ENCODE measurements at places on chromosomes 13 and 19.

GRCh38 chr13:105370011-105370650 lies 1165.3 kb downstream of the EFNB2 start:
- no peak for DNase-seq

- no peak for DNase-seq
Observed at GRCh38 chr19:55255618-55256423, 3.0 kb downstream of the PPP6R1 start.

DNA sequence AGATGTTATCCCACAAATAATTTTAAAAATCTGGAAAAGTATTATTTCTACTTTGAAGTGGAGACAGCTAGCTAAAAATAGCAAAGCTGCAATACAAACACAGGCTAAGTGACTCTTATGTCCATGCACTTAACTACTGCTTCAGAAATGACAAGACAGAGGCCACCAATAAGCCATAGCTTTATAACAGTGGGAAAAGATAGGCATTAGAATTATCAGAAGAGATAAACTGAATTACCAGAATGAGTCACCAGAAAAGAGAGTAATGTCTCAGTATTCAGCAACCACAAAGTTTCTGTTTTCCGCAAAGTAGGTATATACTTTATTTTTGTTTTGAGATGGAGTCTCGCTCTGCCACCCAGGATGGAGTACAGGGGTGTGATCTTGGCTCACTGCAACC lies 17.1 kb downstream of the CLN5 start:
- no peak for DNase-seq

DNA sequence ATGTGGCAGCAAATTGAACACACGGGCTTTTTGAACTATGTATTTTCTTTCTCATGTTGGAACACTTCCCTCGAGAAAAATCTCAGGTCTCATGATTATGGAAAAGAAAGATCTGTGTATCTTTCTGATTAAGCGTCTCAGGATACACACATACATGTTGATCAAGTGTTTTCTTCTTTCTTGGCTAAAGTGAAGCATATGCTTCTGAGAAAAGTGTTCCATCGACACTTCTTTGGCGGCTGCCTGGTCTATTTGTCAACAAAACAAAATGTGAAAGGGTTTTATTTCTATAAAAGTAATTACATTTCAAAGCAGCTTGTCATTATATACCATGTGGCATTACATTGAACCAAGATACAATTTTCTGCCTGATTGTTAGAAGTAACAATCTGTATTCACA lies 157.5 kb downstream of the DLEU7 start:
- DNase-seq = no peak

DNA sequence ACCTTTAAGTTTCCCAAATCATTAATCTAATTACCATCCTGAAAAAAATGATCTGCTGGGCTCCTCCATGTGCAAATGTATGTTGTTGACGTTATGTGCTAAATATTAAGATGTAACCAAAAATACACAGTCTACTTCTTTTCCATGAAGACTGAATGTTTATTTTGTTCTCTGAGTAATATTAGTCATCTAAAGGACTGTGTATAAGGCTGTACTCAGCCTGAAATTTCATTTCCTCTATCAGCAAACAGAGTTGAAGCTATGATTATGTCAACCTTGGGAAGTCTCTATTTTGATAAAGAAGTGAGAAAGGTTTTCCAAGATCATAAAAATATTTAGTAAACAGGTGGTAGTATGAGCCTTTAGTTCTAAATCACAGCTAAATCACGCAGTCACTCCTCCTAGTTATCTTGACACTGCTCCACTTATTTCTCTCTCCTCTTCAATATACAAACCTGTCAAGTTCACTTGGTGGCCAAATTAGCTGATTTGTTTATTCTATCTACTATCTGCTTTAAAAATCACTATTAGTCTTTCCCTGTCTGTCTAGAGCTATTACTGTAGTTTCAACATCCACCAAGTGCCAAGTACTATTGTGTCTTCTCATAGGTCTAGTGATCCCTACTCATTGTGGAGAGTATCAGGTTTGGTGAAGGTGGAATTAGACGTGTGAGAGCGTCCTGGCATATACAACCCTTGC lies 211.7 kb upstream of the STARD13 start:
- no peak for DNase-seq
